ENCODE measurements at places on chromosomes 6 and 20.

DNA sequence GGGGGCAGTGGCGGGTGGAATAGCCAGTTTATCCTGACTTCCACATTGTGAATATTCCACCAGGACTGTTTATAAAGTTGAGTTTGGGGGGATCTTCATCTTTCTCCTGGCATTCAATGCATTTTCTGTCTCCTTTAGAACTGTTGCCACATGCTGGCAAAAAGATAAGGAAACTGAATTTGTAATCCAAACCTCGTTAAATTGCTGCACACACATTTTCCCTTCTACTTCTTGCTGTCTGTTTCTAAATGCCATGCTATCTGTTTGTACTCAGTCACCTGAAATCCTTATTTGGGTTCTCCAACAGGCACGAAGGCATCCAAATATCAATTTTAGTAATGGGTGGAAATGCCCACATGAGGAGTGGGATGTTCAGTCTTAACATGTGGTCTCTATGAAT lies 180.2 kb upstream of the CCN2 start:
- ATAC-seq, result no peak

DNA sequence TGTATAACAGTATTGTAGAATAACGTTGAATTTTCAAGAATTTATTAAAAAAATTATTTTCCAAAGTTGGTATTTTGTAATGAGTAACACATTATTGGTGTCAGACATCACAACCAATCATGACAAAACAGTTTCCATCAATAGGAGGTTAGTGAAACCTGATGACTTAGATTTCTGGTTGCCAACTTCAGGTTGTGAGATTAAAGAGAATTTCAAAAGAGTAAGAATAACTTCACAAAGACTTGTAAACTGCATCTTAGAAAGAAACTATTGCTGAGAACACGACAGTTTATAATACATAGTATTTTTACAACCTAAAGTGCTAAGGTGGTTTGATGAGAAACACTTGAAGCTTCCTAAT lies 159.2 kb upstream of the ARG1 start:
- no peak for ATAC-seq

- ATAC-seq, result no peak
Observed at GRCh38 chr6:150306290-150306689, 62.5 kb upstream of the IYD start.

DNA sequence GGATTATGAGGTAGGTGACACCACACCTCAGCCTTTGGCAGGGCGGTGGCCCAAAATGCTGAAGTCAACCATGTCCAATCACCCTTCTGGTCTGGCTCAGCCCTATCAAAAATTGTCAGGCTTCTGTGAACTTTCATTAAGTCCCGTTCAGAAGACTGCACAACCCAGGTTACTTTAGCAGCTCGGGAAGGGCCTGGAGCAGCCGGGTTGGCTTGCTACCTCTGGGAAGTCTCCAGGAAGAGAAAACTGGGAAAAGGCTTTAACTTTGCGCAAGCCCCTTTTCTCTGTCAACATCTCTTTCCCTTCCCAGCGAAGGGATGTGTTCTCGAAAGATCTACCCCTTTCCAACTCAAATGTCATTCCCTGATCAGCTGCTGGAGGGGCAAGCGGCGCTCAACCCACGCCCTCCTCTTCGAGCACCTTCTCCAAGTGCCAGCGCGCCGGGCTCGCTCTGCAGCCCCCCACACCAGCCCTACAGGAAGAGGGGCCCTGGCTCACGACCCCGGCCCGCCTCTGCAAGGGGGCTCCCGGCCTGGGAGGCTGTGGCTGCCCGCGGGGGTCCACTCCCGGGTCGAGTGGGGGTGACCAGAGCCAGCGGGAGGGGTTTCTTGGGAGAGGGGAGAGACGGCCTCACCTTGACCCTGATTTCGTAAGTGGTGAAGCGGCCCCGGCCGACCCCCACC lies 573 bp downstream of the SNX3 start:
- ATAC-seq, result peak; percentile 37

GRCh38 chr20:51542033-51542570 lies 417 bp downstream of the NFATC2 start:
- ATAC-seq, result peak; percentile 74

- no peak for ATAC-seq
Observed at GRCh38 chr6:168221497-168222079, 98.0 kb downstream of the DACT2 start.

- ATAC-seq, result peak; percentile 81
Observed at GRCh38 chr6:142946924-142947713, 2.1 kb upstream of the HIVEP2 start.
